ENCODE measurements at places on chromosomes 2 and 18. TPM values are rescaled to one million over a fixed set of nuclear protein-coding genes. Genes with fewer than 3 reads are reported as not detected.

Gene ABCB6
- 25.4 TPM for polyA plus RNA-seq

Gene RGPD4
- polyA plus RNA-seq, result 0.09 TPM

Gene PROM2
- 14.6 TPM for polyA plus RNA-seq

Gene C2orf80
- not detected for polyA plus RNA-seq

Gene ALK
- 0.05 TPM for polyA plus RNA-seq

Gene TUBB8B
- polyA plus RNA-seq, result 1.2 TPM

Gene GEN1
- polyA plus RNA-seq, result 34.1 TPM

Gene NABP1
- 21.7 TPM for polyA plus RNA-seq

Gene GATA6
- 57.6 TPM for polyA plus RNA-seq

Gene TOGARAM2
- 4.1 TPM for polyA plus RNA-seq

Gene SGPP2
- 3.0 TPM for polyA plus RNA-seq

Gene IWS1
- 65.3 TPM for polyA plus RNA-seq

Gene CYP27C1
- 13.0 TPM for polyA plus RNA-seq

Gene DSC2
- polyA plus RNA-seq, result 12.4 TPM

Gene ANKRD62
- polyA plus RNA-seq, result not detected

Gene ALPI
- not detected for polyA plus RNA-seq

Gene AMER3
- polyA plus RNA-seq, result 0.09 TPM

Gene CCBE1
- 75.0 TPM for polyA plus RNA-seq

Gene HOXD12
- not detected for polyA plus RNA-seq

Gene IL36RN
- 0.04 TPM for polyA plus RNA-seq

Gene IL1F10
- not detected for polyA plus RNA-seq

Gene POTEJ
- polyA plus RNA-seq, result 0.12 TPM

Gene IL18R1
- 4.2 TPM for polyA plus RNA-seq

Gene BABAM2
- 29.0 TPM for polyA plus RNA-seq

Gene SERPINB4
- not detected for polyA plus RNA-seq

Gene KDM3A
- 71.6 TPM for polyA plus RNA-seq

Gene LDLRAD4
- polyA plus RNA-seq, result 14.2 TPM

Gene IL1R1
- polyA plus RNA-seq, result 115 TPM

Gene ADAM23
- polyA plus RNA-seq, result 4.5 TPM

Gene ARHGAP15
- polyA plus RNA-seq, result 49.7 TPM

Gene INPP5D
- polyA plus RNA-seq, result 12.8 TPM

Gene CRYBA2
- not detected for polyA plus RNA-seq

Gene LIMS2
- 30.9 TPM for polyA plus RNA-seq

Gene BUB1
- 46.1 TPM for polyA plus RNA-seq

Gene ARHGEF33
- 3.3 TPM for polyA plus RNA-seq

Gene RNF144A
- 35.4 TPM for polyA plus RNA-seq

Gene CD8B2
- 0.24 TPM for polyA plus RNA-seq

Gene EPC2
- 68.8 TPM for polyA plus RNA-seq

Gene GPAT2
- 6.0 TPM for polyA plus RNA-seq

Gene TAF1B
- polyA plus RNA-seq, result 26.7 TPM

Gene FAP
- 32.5 TPM for polyA plus RNA-seq

Gene SCG2
- polyA plus RNA-seq, result 1.5 TPM

Gene TMEM169
- 0.98 TPM for polyA plus RNA-seq
